Stimulated activated CD4-positive, alpha-beta T cell treated with anti-CD3 and anti-CD28 coated beads, Interleukin-12 subunit alpha, Interleukin-12 subunit beta, amount 100 ng/mL, for 48 hours (primary cell): ENCODE measurements at places on chromosomes 1 and 21.

GRCh38 chr1:214277704-214278635 is 3.0 kb upstream of the SMYD2 start:
- DNase-seq = no peak

- no peak for DNase-seq
Measured at GRCh38 chr21:38930853-38931252, 125.1 kb downstream of the ETS2 start.

GRCh38 chr1:110060034-110060661 is 10.3 kb downstream of the ALX3 start:
- peak; percentile 73 for DNase-seq

DNA sequence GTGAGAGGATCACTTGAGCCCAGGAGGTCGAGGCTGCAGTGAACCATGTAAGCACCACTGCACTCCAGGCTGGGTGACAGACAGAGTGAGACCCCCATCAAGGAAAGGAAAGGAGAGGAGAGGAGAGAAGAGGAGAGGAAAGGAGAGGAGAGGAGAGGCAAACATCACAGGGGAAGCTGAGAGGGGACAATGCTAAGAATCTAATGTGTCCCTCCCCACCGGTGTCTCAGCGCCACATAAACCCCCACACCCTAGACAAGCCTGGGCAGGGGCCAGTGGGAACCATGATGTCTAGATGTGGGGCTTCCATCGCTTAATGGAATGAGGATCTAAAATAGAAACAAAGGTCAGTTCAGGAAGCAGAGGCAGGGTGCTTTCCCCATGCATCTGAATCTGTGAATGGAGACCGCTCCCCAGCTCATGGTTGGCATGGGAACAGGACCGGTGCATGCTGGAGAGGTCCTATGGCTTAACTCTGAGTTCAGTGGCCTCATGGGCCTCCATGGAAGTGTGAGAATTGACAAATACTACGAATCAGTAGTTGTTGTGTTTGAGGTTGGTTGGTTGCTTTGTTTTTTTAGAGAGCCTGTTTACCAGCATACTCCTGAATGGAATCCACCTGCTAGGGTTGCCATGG is 16.3 kb upstream of the LAPTM5 start:
- DNase-seq = no peak

DNA sequence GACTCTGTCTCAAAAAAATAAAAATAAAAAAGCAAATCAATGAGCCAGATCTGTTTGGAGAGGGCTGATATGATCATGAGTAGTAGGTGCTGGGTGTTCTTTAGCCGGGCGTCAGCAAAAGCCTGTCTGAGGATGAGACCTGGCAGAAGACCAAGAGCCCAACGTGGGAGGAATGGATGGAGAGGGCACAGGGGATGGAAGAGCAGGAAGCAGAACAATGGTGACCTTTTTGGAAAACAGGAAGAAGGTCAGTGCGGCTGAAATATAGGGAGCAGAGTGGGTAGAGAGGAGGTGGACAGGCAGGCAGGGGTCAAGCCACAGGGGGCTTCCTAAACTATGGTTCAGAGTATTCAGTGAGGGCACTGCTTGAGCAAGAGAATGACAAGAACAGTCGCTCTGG is 30.9 kb downstream of the VWA5B1 start:
- DNase-seq = no peak

GRCh38 chr1:28374297-28374696 is 4.8 kb downstream of the PHACTR4 start:
- no peak for DNase-seq

DNA sequence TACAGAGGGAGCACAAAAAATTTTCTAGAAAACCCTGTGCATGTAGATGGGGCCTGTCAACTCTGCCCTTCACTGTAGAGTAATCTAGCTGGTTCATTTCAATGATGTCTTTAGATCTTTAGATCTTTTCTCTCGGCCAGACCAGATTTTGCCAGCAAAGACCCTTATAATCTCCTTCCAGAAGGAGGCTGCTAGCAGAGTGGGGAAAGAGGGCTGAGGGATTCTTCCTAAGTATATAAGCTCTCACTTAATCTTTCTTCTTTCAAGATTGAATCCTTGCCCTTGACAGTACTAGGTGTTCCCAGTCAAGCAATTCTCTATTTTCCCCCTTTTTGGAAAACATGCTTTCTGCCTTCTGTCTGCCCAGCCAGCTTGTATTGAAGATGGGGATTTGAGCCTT is 34.3 kb downstream of the BCAS2 start:
- DNase-seq = no peak

- no peak for DNase-seq
Measured at GRCh38 chr1:65953170-65953569, 160.5 kb downstream of the PDE4B start.

- DNase-seq = no peak
Measured at GRCh38 chr1:217228689-217229088, 402.2 kb downstream of the GPATCH2 start.

- peak; percentile 34 for DNase-seq
Measured at GRCh38 chr1:206766251-206766856, 4.2 kb upstream of the IL19 start.

GRCh38 chr1:208201229-208201628 is 43.0 kb downstream of the PLXNA2 start:
- DNase-seq = no peak

DNA sequence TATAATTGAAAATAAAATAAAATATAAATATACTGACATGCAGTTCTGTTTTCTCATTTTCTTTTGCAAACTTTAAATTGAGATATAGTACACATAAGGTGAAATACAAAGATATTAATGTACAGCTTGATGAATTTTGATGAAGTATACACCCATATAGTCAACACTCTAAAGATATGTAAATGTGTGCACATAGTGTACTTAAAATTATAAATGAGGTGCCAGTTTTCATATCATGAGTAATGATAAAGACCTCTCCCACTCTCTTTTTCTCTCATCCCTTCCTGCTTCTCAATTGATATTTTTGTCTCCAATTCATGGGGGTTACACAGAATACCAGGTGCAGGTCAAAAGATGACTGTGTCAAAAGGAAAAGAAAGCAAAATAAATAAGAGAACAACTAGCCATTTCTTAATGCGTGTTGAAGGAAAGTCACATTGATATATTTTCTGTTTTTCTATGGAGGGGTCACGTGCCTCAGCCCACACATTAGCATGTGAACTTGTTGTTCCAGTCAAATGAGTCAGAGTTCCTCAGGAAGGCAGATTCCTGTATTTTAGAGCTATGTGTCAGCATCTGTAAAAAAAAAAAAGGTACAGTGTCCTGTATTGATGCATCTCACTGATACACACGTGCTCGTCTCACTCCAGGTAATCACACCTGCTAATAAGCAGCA is 64.3 kb upstream of the HOOK1 start:
- no peak for DNase-seq

DNA sequence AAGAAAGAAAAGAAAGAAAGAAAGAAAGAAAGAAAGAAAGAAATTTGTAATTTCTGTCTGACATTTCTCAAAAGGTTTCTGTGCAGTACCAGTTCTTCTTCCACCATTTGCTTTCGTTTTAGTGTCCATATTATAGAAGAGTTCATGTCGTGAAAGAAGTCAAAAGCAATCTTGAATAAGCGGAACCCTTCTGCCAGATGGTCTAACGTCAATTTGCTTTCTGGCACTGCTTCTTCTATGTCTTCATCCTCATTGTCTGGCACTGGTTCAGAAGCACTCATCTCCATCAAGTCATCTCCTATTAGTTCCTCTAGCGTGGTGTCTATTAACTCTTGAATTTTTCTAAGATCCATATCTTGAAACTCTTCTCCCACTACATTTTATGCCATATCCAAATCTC is 170.0 kb upstream of the KCTD3 start:
- DNase-seq = no peak

GRCh38 chr1:231724041-231724440 is 97.5 kb downstream of the DISC1 start:
- DNase-seq = no peak

DNA sequence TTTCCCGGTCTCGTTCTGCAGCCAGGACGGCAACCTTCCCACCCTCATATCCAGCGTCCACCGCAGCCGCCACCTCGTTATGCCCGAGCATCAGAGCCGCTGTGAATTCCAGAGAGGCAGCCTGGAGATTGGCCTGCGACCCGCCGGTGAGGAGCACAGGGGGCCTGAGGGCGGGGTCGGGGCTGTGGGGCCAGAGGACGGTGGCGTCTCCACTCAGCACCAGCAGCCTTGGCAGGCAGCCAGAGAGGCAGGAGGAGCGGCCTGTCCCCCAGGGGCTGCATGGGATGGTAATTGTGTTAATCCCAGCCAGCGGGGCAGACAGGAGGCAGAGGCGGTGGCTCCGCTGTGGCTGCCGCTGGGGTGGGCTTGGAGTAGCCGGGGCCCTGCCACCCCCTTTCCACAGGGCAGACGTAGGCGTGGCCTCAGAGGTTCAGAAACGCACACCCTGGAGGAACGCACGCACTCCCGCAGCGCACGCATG is 12.1 kb downstream of the SAMD11 start:
- DNase-seq = no peak

- DNase-seq = no peak
Measured at GRCh38 chr1:154857022-154857421, 13.1 kb downstream of the KCNN3 start.

DNA sequence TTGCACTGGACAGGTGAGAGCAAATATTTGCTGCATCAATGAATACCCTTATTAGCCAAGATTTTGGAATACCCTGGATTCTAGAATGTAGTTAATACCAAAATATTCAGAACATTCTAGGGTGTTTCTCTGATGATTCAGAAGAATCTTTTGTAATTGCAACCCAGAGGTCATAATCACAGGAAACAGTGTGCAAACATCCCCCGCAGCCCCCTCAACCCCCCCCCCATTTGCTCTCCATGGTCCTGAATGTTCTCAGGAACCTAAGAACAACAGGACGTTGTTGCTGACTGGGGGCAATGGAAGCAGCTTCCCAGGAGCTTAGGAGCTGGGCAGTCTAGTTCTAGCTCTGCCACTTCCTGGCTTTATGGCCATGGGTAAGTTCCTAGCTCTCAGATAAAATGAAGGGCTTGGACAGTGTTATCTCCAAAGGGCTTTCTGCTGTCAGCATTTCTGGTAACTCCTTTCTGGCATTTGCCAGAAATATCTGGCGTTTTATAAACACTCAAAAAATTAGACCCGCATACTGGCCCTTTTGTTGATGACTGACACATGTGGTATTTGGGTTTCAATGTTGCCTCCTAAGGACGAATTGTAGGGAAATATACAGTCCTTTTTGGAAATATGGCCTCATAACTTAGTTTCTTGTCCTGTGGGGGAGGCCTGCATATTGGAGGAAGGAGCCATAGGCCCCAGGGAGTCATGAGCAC is 178.6 kb downstream of the RRAGC start:
- DNase-seq = no peak

GRCh38 chr1:154849645-154850131 is 20.4 kb downstream of the KCNN3 start:
- DNase-seq = no peak

DNA sequence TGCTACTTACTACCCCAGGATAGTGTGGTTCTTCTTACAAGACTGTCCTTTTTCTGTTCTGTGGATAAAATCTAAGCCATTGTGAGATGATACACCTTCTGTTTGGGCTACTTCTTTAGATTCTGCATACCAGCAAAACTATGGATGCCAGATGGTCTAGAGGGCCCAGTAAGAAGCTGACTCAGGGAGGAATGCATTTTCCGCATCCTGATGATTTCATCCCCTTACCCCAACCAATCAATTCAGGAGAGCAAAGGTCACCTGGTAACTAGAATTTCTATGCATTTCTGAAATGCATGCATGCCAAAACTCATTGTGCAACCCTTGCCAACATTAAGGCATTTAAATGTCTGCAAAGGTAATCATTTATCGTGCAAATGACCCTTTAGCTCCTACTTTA is 285.7 kb upstream of the ZP4 start:
- DNase-seq = no peak

DNA sequence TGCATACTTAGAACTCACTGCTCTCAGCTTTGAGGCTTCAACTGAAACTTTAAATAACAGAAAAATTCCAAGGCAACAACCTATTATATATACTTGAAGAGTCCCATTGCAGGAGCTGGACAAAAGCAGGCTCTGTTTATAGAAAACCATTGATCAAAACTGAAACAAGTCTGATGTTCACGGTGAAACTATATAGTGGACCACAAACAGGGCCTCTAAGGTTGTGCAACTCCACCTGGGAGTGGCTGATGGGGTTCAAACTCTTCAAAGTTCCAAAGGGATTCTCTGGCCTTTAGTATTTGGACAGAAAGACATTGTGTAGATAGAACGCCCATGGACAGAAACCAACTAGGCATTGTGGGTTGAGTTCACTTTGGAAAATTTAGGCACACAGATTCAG is 140.3 kb downstream of the ZC3H11B start:
- no peak for DNase-seq

DNA sequence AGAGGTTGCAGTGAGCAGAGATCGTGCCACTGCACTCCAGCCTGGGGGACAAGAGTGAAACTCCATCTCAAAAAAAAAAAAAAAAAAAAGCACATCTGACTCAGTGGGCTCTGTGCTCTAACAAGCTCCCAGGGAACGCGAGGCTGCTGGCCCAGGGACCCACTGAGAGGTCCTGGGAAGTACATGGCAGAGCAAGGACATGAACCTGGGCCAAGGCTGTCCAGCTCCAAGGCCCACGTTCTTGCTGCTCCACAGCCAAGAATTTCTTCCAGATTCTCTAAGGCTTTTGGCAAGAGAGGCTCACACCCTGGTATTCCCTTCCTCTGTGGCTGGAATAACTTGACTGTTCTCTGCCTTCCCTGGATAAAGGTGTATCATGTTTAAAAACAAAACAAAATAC is 15.4 kb upstream of the AGTRAP start:
- no peak for DNase-seq

GRCh38 chr1:151137789-151138188 is 8.6 kb downstream of the SEMA6C start:
- DNase-seq = no peak

GRCh38 chr1:153880024-153880423 is 42.7 kb downstream of the GATAD2B start:
- DNase-seq = no peak

DNA sequence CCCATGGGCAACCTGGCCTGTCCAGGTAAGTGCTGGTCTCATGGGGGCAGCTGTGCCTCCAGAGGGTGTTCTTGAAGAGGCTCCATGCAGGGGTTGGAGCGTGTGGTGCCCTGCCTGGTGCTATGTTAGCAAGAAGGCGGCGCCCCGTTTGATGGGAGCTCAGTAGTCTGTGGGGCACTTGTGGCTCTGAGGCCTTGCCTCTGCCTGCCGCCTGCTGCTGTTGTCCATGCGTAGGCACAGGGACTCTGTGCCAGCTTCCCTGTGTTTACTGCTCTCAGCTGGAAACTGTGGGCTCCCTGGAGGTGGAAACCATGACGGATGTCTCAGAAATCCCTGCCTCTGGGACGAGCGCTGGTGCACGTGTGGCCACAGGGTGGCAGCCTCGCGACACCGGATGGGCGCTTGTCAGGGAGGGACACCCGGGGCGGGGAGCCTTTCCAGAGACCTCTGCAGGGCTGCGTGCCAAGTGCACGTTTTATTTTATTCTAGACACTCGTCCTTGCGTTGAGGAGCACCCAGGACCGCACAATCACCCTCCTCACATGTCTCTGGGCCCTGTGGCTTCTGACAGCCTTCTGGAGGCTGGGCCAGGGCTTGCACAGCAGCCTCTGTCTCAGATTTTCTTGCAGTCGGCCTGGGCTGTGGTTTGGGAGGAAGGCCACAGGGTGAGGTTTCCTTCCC is 27.1 kb downstream of the SNAP47 start:
- DNase-seq = peak; percentile 80
